ENCODE measurements at places on chromosomes 5 and 9. TPM values are rescaled to one million over a fixed set of nuclear protein-coding genes. Genes with fewer than 3 reads are reported as not detected.

- DNase-seq: no peak
These were observed 664.0 kb downstream of the NR2F1-AS1 start for GRCh38 chr5:92917044-92917443.

DNA sequence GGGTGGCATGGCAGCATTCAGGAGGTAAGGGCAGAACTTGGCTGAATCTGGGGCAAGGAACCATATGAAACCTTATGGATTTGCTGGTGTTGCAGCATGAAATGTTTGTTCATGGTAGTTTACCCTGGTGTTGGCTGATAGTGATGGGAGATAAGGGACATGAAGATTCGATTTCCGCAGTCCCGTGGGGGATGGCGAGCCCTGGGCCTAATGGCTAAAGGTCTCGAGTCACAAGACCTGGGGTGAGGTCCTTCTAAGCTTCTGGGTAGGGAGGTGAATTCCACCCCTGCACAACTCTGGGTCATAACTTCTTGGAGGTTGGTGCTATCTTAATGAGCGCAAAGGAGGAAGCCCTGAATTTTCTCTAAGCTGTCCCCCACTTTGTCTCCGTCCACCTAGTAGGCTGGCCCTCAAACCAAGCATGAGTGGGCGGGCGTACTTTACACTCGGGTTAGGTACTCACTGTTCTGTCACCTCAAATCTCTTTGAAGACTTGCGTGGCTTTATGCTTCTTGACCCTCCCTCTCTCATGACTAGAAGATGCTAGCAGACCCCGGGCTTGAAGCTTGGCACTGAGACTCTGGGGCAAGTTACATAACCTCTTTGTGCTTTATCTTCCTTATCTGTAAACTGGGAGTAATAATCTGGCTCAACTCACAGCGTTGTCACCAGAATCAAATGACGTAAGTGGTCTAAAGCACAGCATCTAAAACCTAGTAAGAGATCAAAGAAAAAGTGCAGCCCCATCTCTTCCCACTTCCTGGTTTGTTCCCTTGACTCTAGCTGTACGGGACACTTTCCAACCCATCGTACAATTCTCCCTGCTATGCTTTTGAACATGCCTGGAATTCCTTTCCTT is 72.5 kb downstream of the BASP1 start:
- DNase-seq: no peak

GRCh38 chr5:22970491-22970890 is 117.3 kb upstream of the CDH12 start:
- DNase-seq: no peak

GRCh38 chr9:93501406-93501805 is 48.0 kb upstream of the FAM120AOS start:
- no peak for DNase-seq

- peak; percentile 83 for DNase-seq
These were observed 57.3 kb downstream of the GADD45G start for GRCh38 chr9:89661956-89662717.

DNA sequence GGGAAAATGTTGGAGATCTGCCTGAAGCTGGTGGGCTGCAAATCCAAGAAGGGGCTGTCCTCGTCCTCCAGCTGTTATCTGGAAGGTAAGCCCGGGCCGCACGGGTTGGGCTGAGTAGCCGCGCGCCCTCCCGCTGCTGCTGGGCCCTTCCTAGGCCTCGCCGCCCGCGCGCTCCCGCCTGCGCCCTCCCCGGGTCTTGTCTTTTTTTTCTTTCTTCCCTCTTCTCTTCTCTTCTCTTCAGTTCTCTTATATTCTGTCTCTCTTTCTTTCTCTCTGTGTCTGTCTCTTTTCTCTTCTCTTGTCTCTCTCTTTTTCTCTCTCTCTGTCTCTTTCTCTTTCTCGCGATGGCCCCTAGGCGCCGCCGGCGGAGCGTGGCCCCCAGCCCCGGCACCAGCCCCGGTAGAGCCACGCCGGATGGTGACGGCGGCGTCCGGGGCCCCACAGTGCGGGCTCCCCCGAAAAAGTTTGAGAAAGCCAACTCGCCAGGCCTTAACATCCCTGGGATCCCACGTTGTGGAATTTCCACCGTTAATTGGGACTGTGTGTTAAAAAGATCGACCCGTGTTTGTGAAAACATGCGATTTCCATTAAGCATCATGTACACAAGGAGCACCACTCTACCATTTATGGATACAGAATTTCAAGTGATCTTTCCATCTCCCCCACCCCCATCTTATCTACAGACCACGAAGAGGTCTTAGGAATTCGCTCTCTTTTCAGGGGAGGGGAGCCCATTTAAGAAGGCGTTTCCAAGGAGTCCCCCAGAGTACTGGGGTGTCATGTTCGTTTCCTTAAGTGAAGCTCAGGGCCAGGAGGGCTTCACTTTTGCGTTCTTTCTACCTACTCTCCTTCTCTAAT is 616 bp downstream of the ABL1 start:
- DNase-seq: no peak

DNA sequence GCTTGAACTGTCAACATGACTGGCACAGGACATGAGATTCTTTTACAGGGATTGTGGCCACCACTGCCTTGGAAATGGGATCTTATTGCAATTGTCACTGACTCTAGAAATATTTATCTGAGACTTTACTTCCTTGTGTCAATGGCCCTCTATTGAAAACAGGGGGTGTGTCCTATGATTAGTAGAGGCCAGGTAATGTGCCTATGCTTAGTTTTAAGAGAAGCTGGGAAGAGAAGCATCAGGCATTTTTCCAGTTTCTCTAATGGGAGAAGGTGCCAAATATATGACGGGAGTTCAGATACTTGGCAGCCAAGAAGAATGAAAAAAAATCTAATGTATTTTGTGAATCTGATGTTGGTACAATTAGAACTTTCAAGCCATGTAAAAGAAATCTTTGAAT is 73.9 kb upstream of the VCAN start:
- DNase-seq: no peak

GRCh38 chr5:143233031-143233430 is 170.5 kb downstream of the NR3C1 start:
- DNase-seq: no peak

DNA sequence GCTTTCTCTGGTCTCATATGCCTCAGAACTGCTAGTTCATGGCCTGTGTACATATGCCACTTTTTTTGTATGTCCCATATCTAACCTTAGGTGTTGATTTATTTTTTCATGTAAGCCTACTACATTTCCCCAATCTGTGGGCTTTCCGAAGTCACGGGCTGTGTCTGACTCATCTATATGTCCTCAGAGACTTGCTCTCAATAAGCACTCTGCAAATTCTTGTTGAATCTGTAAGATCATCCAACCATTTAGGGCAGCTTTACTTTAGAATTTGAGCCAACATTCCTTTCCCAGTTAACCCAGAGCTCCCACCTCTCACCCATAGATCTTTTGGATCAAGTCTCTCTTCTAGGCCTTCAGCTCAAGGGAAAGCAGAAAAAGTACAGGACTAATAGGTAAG is 263.4 kb downstream of the SEC61B start:
- DNase-seq: no peak

DNA sequence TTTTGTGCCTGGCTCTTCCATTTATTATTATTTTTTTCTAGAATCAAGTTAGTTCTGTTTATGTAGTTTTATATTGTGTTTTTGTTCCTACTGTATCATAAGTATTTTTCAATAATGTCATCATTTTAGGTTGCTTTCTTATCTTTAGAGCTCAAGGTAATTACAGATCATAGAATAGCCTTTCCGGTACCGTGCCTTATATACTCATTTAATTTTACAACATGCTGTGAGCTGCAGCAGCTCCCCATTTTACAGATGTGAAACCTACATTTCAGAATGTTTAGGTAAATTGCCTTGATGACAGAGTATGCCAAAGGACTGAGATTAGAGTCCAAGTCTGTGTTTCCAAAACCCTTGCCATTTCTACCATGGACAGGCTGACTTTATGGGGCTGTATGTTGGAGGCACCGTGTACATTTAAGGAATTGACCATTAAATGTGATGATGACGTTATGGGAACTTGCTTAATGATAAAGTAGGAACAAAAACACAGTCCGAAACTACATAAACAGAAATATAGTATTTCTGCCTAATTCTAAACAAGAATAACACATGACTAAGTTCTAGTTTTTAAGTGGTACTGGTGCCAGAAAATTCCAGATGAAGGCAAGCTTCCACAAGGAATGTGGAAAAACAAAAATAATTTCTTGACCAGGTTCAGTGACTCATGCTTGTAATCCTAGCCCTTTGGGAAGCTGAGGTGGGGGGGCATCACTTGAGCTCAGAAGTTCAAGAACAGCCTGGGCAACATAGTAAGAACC is 97.7 kb downstream of the IQGAP2 start:
- peak; percentile 56 for DNase-seq

GRCh38 chr9:129487658-129488483 is 133.0 kb downstream of the C9orf50 start:
- DNase-seq: peak; percentile 57

- no peak for DNase-seq
These were observed 3.8 kb upstream of the IQGAP2 start for GRCh38 chr5:76399268-76399667.

DNA sequence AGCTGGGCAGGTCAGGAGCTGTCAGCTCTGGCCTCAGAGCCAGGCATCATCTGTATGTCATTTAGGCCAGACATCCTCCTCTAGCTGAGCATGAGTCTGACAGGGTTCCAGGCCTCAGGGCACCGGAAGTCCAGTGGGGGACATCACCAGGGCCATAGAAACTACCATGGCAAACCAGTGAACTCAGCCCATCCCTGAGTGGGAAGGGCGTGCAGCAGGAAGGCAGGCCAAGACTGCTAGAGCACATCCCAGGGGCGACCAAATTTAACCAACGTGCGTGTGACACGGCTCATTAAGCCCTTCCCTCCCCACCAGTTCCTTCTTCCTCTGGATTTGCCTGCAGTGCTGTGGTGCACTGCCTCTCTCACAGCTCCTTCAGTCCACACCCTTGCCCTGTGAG is 75.9 kb downstream of the COL27A1 start:
- no peak for DNase-seq

- DNase-seq: no peak
These were observed 14.4 kb downstream of the SLC12A7 start for GRCh38 chr5:1097381-1097987.

DNA sequence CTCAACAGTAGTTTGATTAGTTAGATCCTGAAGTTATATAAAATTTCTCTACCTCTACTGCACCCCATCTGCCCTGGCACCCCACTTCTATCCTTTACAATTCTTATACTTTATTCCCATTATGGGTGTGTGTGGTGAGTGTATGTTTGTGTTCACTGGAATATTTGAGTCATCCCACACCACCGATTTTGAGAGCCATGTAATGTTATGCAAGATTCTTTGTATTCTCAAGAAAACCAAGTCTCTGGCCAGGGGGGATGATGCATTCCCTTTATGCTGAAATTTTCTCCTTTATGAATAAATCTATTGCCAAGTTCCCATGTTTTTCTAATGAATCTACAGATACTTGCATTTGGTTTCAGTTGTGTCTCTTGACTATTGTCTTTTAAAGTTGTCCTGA is 266.8 kb downstream of the ARHGEF28 start:
- no peak for DNase-seq

- peak; percentile 88 for DNase-seq
These were observed 401.9 kb upstream of the IRX2 start for GRCh38 chr5:3153226-3153858.

- no peak for DNase-seq
These were observed 35.1 kb downstream of the POLK start for GRCh38 chr5:75546830-75547229.

DNA sequence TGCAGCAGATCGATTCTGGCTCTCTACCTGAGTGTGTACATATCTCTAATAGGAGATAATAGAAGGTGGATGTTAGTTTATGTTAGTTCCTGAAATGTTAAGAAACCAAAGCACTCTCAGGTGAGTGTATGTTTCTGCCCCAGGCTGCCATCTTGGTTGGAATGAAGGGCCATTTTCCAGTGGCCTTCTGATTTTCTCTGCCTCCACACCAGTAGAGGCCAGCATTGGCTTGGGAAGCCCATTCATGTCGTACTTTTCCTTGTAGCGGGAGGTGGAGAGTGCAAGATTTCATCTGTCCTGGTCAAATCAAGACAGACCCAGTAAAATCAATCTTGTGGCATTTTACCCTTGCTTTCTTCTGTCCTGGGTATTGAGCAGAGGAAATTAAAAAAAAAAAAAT is 91.0 kb downstream of the GAS1 start:
- no peak for DNase-seq

GRCh38 chr9:28781481-28781880 is 1208.2 kb upstream of the C9orf72 start:
- no peak for DNase-seq

DNA sequence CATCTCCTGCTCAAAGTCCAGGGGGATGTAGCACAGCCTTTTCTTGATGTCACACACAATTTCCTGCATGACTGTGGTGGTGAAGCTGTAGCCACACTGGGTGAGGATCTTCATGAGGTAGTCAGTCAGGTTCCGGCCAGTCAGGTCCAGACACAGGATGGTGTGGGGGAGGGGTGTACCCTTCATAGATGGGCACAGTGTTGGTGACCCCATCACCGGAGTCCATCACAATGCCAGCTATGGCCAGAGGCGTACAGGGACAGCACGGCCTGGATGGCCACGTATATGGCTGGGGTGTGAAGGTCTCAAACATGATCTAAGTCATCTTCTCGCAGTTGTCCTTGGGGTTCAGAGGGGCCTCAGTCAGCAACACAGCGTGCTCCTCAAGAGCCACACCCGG is 19.7 kb upstream of the SPZ1 start:
- DNase-seq: no peak

- peak; percentile 54 for DNase-seq
These were observed 221.6 kb downstream of the ACTL7B start for GRCh38 chr9:108634204-108634603.

DNA sequence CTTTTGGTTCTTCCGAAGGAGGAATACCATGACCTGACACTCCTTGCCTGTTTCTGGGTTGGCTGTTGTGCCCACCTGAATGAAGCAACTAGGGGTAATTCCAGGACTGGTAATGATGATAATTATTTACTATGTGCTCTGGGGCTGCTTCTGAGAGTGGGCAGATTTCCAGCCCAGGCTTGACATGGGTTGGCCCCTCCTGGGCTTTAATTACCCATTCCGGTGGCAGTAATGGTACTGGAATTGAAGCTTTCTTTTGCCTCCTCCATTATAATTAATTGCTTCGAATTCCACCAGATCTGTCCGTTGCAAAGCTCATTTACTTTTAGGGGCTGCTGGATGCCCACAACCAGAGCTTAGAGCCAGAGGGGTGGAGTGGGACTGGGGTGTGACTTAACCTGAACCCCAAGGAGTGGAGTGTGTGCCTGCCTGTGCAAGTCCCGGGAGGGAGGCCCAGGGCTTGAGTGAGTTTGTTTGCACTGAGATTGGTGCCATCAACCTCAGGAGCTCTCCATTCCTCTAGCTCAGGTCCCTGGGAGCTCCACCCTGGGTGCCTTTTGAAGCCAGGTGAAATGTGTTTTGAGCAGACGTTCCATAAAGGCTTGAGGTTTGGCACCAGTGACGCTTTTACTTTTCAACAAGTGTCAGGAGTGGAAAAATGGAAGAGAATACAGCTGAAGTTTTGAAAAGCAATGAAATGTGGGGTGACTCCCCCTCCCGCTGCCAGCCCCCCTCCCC is 214.6 kb downstream of the PDZD2 start:
- no peak for DNase-seq

- DNase-seq: peak; percentile 79
These were observed 28.8 kb upstream of the ROR2 start for GRCh38 chr9:91978740-91979414.

GRCh38 chr9:26748449-26749058 is 144.0 kb downstream of the CAAP1 start:
- DNase-seq: no peak

HTR1A gene
- not detected for total RNA-seq

RARS1 gene
- total RNA-seq: 227 TPM

ACOT12 gene
- total RNA-seq: not detected

RNF130 gene
- 115 TPM for total RNA-seq

IFNA21 gene
- not detected for total RNA-seq

TIMD4 gene
- not detected for total RNA-seq

FAM200C gene
- 7.0 TPM for total RNA-seq

ANKRD18A gene
- total RNA-seq: 0.62 TPM

QSOX2 gene
- 9.2 TPM for total RNA-seq

BAAT gene
- total RNA-seq: not detected

GRXCR2 gene
- total RNA-seq: not detected

AJM1 gene
- total RNA-seq: 0.21 TPM

Measured in H4 (cell line).